CD4-positive, alpha-beta T cell treated with Interleukin-2 at 100 ng/mL for 4 hours (primary cell): ENCODE measurements at places on chromosomes 11 and 22.

DNA sequence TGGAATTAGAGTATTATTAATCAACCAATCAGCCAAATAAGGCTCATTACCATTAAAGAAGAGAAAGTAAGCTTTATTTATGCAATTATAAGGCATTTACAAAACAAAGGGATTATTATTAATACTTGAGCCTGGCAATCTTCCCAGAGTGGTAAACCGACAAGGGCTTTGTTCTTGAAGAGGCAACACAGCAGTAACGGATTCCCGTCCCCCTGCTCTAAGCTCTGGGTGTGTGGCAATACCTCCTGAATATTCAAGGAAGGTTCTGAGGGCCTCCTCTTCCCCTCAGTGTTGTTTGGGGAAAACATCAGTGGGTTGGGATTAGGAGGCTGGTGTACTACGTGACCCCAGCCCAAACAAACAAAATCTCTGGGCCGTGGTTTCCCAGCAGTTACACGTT, 176.5 kb downstream of the TENM4 start:
- DNase-seq: no peak

DNA sequence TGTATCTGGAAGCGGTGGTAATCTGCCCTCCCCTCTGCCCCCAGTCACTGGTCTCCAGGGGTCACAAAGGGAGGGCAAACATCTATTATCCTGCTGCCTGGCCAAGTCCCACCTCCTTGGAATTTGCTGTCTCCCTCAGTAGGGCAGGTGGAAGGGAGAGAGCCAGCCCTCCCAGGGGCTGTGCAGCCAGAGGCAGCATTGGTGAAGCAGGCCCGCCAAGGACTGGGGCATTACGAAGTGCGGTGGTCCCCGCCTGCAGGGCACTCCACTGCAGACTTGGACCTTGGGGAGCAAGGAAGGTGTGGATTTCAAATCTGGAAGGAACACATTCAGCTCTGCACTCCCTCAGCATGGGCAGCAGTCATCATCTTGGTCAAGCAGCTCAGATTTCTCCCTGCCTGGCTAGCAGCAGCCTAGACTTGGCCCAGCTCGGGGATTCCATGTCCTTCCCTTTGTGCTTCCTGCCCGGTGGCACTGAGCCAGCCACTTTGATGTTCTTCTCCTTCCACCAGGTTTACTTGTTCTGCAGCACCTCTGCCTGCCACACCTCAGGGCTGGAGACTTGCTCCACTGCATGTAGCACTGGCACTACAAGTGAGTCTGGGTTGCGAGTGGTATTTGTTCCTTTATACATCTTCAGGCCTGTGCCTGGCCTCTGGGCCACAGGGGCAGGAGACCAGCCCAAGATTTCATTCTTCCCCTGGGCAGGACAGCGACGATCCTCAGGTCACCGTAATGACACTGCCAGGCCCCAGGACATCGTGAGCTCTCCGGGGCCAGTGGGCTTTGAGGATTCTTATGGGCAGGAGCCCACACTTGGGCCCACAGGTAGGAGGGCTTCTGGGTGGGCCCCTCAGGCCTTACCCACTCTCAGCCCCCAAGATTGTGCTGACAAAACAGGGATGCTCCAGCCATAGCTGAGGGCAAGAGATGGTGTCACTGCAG, 7.4 kb downstream of the ZP1 start:
- no peak for DNase-seq

- no peak for DNase-seq
Observed at GRCh38 chr11:67022341-67022933, 497 bp upstream of the SYT12 start.

DNA sequence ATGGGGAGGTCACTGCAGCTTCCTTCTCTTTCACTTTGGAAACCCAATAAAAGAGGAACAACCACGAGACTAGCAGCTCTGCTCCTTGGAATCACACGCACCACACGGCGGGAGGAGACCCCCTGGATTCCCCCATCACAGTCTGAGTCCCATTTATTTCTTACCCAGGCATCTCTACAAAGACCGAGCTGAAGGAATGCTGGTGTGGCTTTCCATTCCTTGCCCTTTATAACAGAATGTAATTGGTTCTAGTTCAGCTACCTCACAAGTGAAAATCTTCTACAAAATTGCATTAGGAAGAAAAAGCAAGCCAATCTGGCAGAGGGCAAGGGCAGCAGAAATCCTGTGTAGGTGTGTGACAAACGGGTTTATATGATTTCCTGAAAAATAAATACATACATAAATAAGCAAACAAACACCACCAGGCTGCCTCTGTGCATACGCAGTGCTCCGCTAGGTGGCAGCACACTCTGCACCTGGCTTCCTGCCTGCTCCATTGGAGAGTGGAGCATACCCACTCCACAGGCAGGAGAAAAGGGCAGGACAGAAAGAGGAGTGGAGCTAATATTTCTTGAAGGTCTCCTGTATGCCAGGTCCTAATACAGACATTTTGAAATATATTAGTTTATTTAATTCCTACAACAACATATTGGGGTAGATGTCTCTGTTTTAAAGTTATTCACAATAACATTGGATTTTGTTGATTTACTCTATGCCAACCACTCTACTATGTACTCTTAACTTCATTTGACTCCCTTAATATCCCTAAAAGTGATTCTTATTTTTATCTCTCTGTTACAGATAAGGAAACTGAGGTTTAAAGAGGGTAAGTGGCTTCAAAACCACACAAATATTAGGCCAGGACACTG, 673.1 kb downstream of the KCNA4 start:
- DNase-seq: no peak

- DNase-seq: no peak
Observed at GRCh38 chr11:27723687-27724086, 23.4 kb upstream of the BDNF start.

DNA sequence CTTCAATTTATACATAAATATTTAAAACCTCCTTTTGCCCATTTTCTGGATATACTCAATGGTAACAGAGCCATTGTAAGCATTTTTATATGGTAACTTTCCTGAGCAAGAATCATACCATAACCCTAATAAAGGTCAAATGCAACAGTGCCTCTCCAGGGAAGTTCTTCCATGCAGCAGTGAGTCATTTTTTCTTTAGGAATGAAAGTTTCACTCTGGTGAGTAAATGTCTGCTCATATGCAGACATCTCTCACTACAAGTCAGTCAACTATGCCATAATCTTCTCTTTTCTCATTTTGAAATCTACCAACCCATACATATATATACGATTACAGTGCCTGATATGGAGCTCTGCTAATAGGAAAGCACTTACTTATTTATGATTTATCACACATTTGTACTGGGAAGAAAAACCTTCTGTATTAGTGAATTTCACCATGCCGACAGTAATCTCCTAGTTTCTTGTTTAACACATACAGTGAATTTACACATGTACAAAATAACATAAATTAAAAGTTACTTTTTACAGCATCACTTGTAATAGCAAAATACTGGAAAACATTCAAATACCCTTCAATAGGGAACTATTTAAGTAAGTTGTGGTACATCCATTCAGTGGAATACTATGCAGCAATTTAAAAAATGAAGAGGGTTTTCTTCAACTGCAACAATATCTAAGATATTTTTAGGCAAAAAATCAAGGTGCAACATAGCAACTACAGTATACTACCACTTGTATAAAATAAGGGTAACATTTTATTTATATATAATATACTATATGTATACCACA, 16.0 kb downstream of the STK33 start:
- DNase-seq: no peak

DNA sequence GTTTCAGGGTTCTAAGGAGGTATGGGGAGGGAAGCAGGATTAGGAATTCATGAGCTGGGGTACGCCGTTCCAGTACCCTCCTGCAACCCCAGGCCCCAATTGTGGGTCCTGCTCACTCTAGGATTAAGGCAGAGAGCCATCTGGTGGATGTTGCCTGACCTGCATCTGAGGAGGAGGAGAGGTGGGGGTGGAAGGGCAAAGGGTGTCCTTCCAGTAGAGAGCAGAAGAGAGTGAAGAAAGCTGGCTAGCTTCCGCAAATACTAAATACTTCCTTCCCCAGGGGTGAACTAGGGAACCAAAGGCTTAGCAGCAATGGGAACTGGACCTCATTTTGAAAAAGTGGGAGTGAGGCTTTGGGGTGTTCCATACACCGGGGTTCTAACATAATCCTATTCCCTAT, 10.6 kb downstream of the LRRC51 start:
- peak; percentile 70 for DNase-seq

DNA sequence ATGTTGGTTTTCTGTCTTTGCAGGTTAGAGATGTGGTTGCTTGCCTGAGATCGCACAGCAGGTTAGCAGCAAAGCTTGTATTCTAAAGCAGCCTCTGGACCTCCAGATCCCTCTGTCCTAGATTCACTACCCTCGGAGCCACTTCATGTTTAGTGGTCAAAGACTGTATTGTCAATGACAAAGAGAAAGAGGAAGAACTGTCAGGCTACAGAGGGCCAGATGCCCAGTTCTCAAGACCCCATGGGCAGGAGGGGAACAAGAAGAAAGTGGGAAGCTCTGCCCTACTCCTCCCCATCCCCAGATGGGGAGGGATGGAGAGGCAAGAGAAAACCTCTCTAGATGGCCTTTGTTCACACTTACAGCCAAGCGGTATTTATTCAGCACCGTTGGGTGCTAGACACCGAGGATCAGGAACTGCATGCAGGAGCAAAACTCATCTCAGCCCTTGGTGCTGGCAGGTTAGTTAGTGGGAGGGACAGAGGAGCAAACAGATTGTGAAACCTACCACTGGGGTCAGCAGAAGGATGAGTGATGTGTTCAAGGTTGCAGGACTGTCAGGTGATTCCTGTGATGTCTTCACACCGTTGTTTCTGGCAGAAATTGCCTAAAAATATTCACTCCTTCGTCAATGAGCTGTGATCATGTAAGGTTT, 38.3 kb upstream of the PTPRJ start:
- no peak for DNase-seq

- no peak for DNase-seq
Observed at GRCh38 chr11:133153031-133153430, 379.3 kb downstream of the OPCML start.

GRCh38 chr11:120336641-120337354, 585 bp downstream of the ARHGEF12 start:
- DNase-seq: no peak

DNA sequence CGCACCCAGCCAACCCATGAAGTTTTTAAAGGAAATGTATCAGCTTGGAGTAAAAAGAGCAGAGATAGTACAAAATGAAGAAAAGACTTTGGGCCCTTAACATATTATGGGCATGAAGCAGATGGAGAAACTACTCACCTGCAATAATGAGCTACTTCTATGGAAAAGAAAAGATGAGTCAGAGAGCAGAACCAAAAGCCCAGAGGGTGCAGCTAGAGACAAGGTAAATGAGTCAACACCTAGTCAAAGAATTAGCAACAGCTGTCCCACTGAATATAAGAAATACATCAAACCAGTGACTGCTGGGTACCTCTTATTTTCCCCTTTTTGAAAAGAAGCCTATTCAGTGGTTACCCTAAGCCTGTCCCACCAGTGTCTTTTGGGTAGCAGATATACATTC, 61.8 kb downstream of the RPL27A start:
- DNase-seq: no peak

- DNase-seq: peak; percentile 26
Observed at GRCh38 chr22:42919199-42919598, 62.1 kb upstream of the ARFGAP3 start.

DNA sequence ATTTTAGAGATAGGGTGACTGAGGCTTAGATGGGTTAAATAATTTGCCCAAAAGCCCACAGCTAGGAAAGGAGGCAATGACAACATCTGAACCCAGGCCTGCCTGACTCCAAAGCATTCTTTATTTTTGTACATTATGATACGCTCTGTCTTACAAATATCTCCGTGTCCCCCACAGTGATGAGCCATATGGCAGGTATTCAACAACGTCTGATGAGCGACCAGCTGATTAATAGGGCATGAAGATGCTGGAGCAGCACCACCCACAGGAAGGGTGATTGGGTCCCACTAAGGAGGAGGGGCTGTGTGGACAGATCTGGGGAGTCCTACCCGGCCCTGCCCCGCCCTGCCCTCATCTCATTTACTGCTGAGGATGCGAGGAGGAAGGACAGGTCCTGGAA, 380.6 kb downstream of the CADM1 start:
- no peak for DNase-seq

DNA sequence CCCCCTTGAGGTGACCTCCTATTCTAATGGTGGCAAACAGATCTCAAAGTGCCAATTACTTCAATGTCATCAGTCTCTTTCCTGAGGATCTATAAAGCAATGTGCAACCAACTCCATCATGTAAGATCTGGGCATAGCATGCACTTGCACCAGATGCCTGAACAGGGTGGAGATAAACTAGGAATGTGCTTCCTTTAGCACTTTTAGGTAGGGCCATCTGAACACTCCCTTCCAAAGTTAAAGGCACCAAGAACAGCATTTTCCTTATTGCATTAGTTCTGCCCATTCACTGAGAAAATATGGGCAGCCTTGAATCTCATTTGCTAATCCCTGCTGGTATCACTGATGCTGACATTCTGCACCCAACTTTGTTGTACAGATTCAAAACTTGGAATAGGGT, 112.0 kb downstream of the SGSM3 start:
- DNase-seq: no peak

DNA sequence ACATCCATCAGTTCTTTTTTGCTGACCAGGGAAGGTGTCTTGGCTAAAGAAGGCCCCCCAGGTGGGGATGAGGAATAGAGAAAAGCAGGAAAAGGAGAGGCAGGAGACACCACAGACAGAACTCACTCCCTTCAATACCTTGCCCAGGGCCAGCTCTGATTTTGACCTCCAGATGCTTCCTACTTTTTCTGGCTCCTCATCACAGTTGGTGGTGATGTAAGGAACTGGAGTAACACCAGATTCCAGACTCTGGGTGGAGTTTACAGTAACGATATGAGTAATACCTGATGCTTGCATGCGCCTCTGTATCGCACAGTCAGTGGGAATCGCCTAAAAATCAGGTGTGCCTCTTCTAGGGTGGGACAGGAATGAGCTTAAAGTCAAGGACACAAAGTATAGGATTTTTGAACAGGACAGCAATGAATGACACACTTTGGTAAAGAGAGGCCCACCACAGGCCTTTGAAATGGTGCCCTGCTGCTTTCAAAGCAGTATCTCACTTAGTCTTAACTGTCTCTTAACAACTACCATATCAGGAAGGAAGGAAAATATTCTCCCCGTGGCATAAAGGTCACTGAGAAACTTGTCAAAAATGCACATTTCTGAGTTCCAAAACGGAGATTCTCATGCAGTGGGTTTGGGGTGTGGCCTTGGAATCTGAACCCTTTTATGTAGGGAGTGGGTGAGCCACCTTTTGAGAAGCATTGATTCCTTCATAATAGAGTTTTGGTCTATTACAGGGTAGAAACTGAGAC, 140.8 kb downstream of the SNX19 start:
- no peak for DNase-seq
